Thoracic aorta (tissue), 2 donors: ENCODE measurements at places on chromosomes 7 and 10. TPM values are rescaled to one million over a fixed set of nuclear protein-coding genes. Genes with fewer than 3 reads are reported as not detected.

The GPER1 gene
- 5.3 TPM for total RNA-seq

The CPN1 gene
- not detected for total RNA-seq

GRCh38 chr7:99310004-99310403 is 15.7 kb upstream of the ARPC1A start:
- H3K27ac ChIP-seq, result no peak overlapping the region
- H3K4me1 ChIP-seq, result no peaks in the 10 kb centered on the region
- H3K36me3 ChIP-seq, result no peaks in the 10 kb centered on the region
- no peak overlapping the region for H3K4me3 ChIP-seq
- no peaks in the 10 kb centered on the region for H3K27me3 ChIP-seq

DNA sequence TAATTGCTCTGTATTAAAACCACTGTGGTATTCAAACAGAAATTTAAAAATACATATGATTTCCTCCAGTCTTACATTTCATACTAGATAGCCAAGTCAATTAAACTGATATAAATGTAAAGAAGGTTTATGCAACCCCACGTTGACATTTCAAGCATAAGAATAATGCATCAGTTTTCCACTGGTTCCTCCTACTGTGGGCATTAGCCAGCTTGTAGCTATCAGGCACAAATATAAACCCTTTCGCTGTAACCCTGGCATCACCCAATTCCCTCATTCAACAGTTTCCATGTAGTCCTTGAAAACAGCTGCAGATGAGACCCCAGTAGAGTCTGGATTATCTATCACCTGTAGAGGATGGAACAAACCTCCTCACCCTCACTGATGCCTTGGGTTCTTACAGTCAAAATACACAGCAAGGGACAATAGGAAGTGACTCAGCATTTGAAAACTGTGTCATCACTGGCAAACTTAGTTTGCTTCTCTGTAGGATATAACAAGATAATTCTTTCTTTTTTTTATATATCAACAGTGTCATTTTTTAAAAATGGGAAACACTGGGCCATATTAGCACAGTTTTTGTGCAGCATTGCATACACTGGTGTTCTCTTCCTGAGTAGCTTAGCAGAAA is 113.0 kb downstream of the PDE1C start:
- H3K4me1 ChIP-seq, result no peaks in the 10 kb centered on the region
- H3K27ac ChIP-seq, result no peak overlapping the region
- DNase-seq, result no peak
- H3K36me3 ChIP-seq, result no peaks in the 10 kb centered on the region
- H3K4me3 ChIP-seq, result no peak overlapping the region
- H3K27me3 ChIP-seq, result no peaks in the 10 kb centered on the region

GRCh38 chr10:89468191-89468965 is 54.0 kb downstream of the IFIT5 start:
- H3K27ac ChIP-seq, result no peak overlapping the region
- no peak for DNase-seq
- H3K4me3 ChIP-seq, result no peak overlapping the region
- H3K36me3 ChIP-seq, result no peaks in the 10 kb centered on the region
- H3K27me3 ChIP-seq, result no peaks in the 10 kb centered on the region
